NCI-H2081 (cell line): ENCODE measurements at places on chromosomes 12 and 14.

GRCh38 chr12:23687947-23688346 lies 261.5 kb downstream of the SOX5 start:
- no peak for DNase-seq

GRCh38 chr12:57892232-57892972 lies 45.9 kb upstream of the CTDSP2 start:
- no peak for DNase-seq

DNA sequence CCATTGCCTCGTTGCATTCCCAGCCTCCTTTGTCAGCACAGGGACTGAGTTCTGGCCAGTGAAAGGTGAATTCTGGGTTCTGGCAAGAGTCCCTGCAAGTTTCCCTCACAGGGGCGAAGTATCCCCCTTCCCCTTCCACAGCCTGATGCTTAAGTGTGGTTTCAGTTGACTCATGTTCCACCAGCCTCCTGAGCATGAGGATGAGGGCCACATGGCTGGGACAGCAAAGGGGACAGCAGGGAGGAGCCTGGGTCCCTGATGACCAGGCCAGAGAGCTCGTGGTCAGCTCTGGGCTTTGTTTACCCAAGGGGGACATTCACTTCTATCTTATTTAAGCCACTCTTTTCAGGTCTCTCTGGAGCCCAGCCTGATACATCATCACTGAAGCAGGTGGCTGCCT lies 36.5 kb downstream of the CACNA2D4 start:
- DNase-seq = no peak

GRCh38 chr14:99755629-99756603 lies 37.3 kb upstream of the EML1 start:
- no peak for DNase-seq

DNA sequence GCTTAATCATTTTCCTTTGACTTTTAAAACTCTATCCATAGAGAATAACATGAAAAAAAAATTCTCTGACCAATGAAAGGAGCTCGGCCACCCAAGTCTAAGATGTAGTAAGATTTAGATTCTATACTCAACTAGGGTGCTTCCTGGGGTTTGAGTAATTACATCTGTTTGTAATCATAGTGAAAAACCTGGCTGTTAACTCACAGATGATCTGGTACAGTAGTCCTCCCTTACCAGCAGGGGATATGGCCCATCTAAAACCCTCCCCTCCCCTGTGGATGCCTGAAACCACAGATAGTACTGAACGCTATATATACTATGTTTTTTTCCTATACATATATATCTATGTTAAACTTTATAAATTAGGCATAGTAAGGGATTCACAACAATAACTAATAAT lies 89.2 kb downstream of the DAAM1 start:
- DNase-seq = no peak

GRCh38 chr12:32515137-32515873 lies 115.9 kb downstream of the FGD4 start:
- DNase-seq = peak; percentile 6
